ENCODE measurements at places on chromosomes 1 and 21.

DNA sequence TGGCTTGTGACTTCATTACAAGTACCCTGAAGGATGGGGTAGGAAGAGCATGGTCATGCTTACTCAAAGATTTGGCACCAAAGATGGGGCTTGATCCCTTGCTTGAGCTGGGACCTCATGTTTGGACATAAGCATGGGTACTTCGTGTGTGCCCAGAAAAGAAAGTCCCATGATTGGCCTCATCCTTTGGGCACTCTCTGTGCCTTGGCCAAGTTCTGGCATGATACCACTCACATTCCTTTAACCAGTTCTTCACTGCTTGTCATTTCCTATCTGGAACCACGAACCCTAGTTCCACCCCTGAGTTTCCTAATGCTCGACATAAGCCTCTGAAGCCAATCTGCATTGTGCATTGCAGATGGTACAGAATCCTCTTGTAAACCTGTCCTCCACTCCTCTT lies 107.0 kb downstream of the NAV1 start:
- peaks cover 12% of the 10 kb centered on the region for H3K4me1 ChIP-seq
- H3K27me3 ChIP-seq: peaks cover 3% of the 10 kb centered on the region
- H3K4me3 ChIP-seq: no peak overlapping the region
- H3K27ac ChIP-seq: no peak overlapping the region

DNA sequence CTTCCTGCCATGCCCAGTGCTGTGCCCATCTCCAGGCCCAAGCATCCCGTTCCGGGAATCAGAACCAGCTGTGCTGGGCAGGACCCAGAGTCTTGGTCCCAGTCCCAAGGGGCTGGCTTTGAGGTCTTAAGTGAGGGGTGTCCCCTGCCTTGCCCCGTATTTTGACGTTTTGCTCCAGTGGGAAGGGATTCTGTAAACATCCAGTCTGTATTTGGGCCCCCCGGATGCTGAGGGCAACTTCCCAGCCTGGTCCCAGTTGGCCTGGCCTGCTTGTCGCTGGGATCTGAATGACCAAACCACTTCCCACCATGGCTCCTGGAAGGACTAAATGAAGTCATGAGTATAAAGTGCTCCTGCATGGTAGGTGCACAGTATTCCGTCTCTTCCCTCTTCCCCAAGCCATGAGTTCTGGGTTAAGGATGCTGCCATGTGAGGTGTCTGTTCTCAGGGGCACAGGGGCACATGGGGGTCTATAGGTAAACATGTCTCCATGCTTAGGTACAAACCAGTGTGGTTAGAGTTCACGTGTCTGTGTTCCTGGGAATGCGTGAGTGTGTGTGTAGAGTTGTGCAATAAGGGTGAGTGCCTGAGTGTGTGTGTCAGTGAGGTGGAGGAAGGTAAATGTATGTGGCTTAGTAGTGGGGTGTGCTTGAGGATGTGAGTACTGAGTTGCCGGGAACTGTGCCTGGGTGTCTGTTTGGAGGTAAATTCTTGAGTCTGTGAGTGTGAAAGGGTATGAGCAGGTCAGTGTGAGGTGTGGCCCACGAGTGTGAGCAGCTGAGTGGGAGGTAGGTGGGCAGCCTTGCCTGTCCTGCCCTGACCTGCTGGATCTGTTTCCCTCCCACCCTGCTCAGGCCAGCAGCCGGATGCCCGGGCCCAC lies 1.5 kb downstream of the B4GALT2 start:
- no peak overlapping the region for H3K27ac ChIP-seq
- H3K4me1 ChIP-seq: no peaks in the 10 kb centered on the region
- H3K27me3 ChIP-seq: no peaks in the 10 kb centered on the region

- no peaks in the 10 kb centered on the region for H3K4me1 ChIP-seq
- no peaks in the 10 kb centered on the region for H3K27me3 ChIP-seq
- no peak overlapping the region for H3K27ac ChIP-seq
Measured at GRCh38 chr1:218699865-218700264, 354.7 kb downstream of the TGFB2 start.

DNA sequence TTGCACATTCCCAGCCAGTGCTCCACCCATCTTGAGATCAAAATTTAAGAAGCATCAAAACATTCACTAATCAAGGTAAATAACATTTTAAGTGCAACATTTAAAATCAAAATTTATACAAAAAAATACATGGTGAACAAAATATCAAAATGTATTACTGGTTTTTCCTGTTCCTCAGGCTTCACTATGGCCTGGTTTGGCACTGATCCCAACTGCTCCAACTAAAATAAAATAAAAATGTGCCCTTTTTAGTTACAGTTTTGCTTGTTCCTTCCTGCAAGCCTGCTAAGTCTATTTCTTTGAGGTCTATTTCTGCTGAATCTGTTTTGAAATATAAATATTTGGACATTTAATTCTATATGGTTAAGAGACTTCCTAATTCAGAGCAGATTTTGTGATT lies 54.9 kb downstream of the ADAMTS1 start:
- H3K27ac ChIP-seq: no peak overlapping the region
- no peaks in the 10 kb centered on the region for H3K36me3 ChIP-seq
- no peak overlapping the region for H3K4me3 ChIP-seq

DNA sequence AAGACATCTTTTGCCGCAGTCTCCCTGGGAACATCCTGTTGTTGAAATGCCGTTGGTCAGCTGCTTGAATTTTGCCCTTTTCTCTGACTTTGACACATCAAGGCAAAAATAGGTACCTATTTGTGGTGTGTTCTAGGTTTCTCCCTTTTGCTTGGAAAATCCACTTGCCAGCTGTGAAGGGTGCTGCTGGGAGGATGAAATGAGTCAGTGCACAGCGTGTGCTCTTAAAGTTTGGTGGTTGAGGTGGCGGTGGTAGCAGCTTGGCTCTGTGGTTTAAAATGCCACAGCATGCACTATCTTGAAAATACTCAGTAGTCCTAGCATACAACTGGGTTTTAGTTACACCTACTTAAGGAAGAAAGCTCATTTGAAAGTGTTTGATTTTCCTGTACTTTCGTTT lies 183.8 kb downstream of the DHRS3 start:
- H3K27ac ChIP-seq: peak overlapping the region; percentile 83
- H3K27me3 ChIP-seq: no peaks in the 10 kb centered on the region
- DNase-seq: no peak
- H3K4me3 ChIP-seq: no peak overlapping the region

DNA sequence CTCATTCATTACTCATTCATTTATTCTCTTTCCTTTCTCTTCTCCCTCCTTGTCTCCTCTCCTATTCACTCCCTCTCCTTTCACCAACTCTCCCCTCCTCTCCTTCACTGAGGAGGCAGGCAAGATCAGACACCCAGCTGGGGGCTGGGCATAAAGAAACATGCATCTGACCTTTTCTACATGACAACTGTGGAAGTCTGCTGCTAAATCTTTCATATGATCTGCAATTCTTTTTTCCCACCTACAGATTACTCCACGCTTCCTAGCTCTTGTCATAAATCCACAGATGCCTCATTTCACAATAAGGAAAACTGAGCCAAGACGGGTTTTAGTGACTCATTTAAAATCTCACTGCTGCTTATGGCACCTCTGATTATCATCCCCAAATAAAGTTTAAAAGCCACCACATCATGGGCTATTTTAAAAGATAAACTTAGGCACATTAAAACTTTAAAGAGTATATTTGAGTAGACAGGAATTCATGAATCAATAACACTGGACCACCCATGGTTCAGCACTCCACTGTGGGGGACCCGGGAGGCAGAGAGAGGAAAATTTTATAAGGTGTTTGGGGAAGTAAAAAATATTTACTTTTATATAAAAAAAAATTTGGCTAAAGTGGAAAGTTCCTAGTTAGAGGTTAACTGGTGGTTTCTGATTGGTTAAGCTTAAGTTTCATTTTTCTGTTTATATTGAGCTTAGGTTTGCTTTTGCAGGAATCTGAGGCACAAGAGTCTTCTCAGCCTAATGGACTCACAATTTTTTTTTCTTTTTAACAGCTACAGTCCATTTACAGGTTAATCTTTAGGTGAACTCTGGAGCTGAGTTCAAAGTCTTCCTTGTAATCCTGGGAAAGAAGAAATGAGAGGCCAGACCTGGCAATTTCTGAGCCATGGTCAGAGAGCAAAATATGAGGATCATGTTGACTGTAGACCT lies 55.8 kb upstream of the DNAH14 start:
- no peak overlapping the region for H3K27ac ChIP-seq
- peaks cover 3% of the 10 kb centered on the region for H3K27me3 ChIP-seq
- no peak for DNase-seq
- peak overlapping the region; percentile 0 for H3K4me3 ChIP-seq
- H3K36me3 ChIP-seq: no peaks in the 10 kb centered on the region
- peaks cover 10% of the 10 kb centered on the region for H3K4me1 ChIP-seq

- H3K4me3 ChIP-seq: no peak overlapping the region
- no peaks in the 10 kb centered on the region for H3K36me3 ChIP-seq
- H3K27me3 ChIP-seq: no peaks in the 10 kb centered on the region
- H3K27ac ChIP-seq: no peak overlapping the region
- DNase-seq: peak; percentile 81
Measured at GRCh38 chr1:201676197-201676596, 137.3 kb downstream of the NAV1 start.
